ENCODE measurements at places on chromosomes 16 and 17. TPM values are rescaled to one million over a fixed set of nuclear protein-coding genes. Genes with fewer than 3 reads are reported as not detected.

DNA sequence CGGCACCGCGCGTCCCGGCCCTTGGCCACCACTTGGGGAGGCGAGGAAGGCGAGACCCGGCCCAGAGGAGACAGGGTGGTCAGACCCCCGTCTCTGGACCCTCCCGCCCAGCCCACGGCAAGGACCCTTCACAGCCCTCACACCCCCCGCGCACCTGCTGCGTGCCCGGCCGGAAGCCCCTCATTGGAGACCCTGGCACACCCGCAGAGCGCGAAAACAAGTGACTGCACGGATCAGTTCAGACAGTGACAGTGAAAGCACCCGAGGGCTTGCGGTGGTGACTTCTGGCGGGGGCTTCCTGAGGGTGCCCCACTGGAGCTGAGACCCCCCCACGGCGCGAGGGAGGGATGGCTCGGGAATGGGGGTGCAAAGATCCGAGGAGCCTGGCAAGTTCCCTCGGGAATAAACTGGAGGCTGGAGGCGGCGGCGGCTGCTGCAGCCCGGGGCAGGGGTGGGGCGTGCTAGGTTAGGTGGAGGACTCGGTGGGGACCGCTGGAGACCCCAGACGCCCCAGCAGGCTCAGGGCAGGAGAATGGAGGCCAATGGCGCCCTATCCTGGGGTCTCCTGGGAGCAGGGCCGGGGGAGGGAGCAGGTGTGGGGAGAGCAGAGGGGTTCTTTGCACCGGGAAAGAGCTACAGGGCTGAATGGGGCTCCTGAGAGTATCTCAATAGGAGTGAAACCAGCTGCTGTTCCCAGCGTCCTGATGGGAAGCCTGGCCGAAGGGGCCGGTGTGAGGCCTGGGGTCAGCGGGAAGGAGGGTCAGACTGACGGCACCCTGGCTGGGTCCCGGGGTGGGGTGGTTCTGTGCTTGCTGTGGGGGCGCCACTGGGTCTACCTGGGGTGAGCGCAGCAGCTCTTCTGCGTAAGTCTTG, 824 bp upstream of the FBXL16 start:
- DNase-seq = no peak

DNA sequence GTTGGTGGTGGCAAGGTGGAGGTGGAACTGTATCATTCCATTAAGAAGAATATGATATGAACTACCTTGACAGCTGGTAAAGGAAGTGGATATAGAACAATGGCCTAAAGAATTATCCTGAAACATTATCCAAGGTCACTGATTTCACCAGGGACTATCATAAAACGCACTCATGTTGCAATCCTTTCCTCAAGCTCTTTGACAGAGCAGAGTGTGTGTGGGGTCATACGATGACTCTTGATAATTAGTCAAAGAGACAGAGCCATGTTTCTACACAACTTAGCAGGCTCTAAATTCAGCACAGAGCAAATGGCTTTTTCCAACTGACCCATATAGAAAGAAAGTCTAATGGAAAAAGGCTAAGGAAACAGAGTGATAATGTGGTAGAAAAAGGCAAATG, 126.4 kb upstream of the ANKFN1 start:
- DNase-seq = no peak

Gene TSEN54
- total RNA-seq = 17.1 TPM

Gene ALOX12B
- not detected for total RNA-seq

Measured in thoracic aorta (tissue), 2 donors.